ENCODE measurements at places on chromosomes 7 and 10.

GRCh38 chr10:43702213-43702935 lies 53.7 kb upstream of the ZNF32 start:
- no peak for DNase-seq

- DNase-seq, result no peak
These were observed 104.1 kb upstream of the PCBD1 start for GRCh38 chr10:70992436-70992835.

GRCh38 chr7:116692401-116693308 lies 20.7 kb downstream of the MET start:
- DNase-seq, result peak; percentile 46

DNA sequence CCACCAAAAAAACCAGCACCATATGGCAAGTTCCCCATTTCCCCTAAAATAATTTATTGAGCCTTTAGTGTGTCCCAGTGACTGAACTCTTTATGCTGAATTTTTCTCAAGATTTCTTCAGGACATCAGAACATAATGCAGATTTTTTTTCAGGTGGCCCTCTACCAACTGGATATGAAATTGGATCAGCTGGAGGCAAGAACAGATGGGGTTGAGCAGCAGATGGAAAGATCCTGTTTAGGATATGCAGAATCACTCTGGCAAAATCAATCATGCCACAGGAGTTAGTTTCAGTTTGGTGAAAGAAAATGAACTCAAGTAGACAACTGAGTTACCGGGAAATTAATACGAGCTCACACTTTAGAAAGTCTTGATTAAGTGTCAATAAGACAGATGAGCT lies 761.5 kb upstream of the C7orf33 start:
- DNase-seq, result no peak

GRCh38 chr10:120490288-120490687 lies 33.3 kb downstream of the PLPP4 start:
- DNase-seq, result no peak

GRCh38 chr10:63530409-63530808 lies 9.2 kb downstream of the REEP3 start:
- no peak for DNase-seq

Measured in adipocyte (in vitro differentiated cells).